ENCODE measurements at places on chromosomes 6 and 20. TPM values are rescaled to one million over a fixed set of nuclear protein-coding genes. Genes with fewer than 3 reads are reported as not detected.

GJA1 gene
- 190 TPM for total RNA-seq

- DNase-seq = no peak
- peaks cover 9% of the 10 kb centered on the region for H3K27me3 ChIP-seq
- H3K27ac ChIP-seq = no peak overlapping the region
- H3K36me3 ChIP-seq = no peaks in the 10 kb centered on the region
Measured at GRCh38 chr20:44433751-44434538, 41.7 kb upstream of the TTPAL start.

- H3K4me3 ChIP-seq = no peak overlapping the region
- H3K36me3 ChIP-seq = no peaks in the 10 kb centered on the region
- DNase-seq = no peak
- no peaks in the 10 kb centered on the region for H3K4me1 ChIP-seq
- H3K27ac ChIP-seq = no peak overlapping the region
Measured at GRCh38 chr6:46137387-46137786, 7.6 kb downstream of the ENPP4 start.

DNA sequence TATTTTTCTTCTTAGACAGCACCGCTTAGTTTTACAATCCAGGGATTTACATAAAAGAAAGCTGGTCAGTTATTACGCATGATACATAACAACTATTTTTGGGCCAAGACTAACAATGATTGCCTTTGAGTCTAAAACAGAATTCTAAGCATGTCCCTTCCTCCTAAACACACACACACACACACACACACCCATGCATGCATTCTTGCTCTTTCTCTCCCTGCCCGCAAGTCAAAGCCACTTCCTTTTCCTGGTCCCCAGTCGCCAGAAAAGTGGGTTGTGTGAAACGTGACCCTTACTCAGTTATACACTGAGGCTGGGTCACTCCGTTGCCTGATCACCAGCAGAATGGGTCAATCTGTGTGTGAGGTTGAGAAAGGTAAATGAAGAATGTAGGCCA is 31.4 kb downstream of the FYN start:
- no peaks in the 10 kb centered on the region for H3K27me3 ChIP-seq
- no peak overlapping the region for H3K27ac ChIP-seq
- no peak overlapping the region for H3K4me3 ChIP-seq
- no peak for DNase-seq
- peaks cover 27% of the 10 kb centered on the region for H3K4me1 ChIP-seq

GRCh38 chr20:37651932-37652331 is 41.9 kb upstream of the CTNNBL1 start:
- H3K36me3 ChIP-seq = no peaks in the 10 kb centered on the region
- H3K4me1 ChIP-seq = no peaks in the 10 kb centered on the region
- DNase-seq = no peak
- no peak overlapping the region for H3K27ac ChIP-seq
- H3K4me3 ChIP-seq = no peak overlapping the region

- H3K27ac ChIP-seq = no peak overlapping the region
- no peak for DNase-seq
Measured at GRCh38 chr6:47075168-47075567, 33.0 kb upstream of the ADGRF1 start.

Measured in type B pancreatic cell (in vitro differentiated cells).